ENCODE measurements at places on chromosomes 12 and 14. TPM values are rescaled to one million over a fixed set of nuclear protein-coding genes. Genes with fewer than 3 reads are reported as not detected.

RFLNA gene
- 0.10 TPM for total RNA-seq

AICDA gene
- total RNA-seq, result not detected

ASB2 gene
- total RNA-seq, result 268 TPM

STAC3 gene
- 1.4 TPM for total RNA-seq

INHBE gene
- total RNA-seq, result not detected

OR4E2 gene
- not detected for total RNA-seq

GDF11 gene
- 8.9 TPM for total RNA-seq
